Activated naive CD8-positive, alpha-beta T cell treated with anti-CD3 and anti-CD28 coated beads, Interleukin-2, amount 10 ng/mL, durations not matched to agents 7 days and 5 days (primary cell): ENCODE measurements at places on chromosomes 3 and 15. TPM values are rescaled to one million over a fixed set of nuclear protein-coding genes. Genes with fewer than 3 reads are reported as not detected.

GRCh38 chr3:125192190-125193035 lies 20.1 kb downstream of the SLC12A8 start:
- no peak overlapping the region for H3K27ac ChIP-seq
- peaks cover 7% of the 10 kb centered on the region for H3K4me1 ChIP-seq
- H3K27me3 ChIP-seq, result peaks cover 6% of the 10 kb centered on the region

DNA sequence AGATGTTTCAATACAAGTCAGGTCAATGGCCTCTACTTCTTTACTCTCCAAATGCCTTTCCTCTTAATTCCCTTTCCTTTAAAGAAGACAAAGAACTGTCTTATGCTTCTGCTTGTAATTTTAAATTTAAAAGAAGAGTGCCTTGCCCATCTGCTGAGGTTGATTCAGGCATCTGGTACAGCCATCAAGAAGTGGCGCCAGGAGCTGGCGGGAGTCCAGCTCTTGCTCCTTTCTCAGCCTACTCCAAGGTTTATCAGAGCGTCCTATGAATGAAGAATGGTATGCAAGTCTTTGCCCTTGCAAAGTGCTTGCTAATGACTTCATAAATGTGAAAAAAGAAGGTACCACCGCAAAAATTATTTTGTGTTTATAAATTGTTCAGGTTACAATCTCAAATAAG lies 294.6 kb upstream of the TGFBR2 start:
- H3K4me3 ChIP-seq, result no peak overlapping the region
- H3K27ac ChIP-seq, result no peak overlapping the region
- peaks cover 6% of the 10 kb centered on the region for H3K36me3 ChIP-seq
- no peak for DNase-seq
- H3K27me3 ChIP-seq, result no peaks in the 10 kb centered on the region

DNA sequence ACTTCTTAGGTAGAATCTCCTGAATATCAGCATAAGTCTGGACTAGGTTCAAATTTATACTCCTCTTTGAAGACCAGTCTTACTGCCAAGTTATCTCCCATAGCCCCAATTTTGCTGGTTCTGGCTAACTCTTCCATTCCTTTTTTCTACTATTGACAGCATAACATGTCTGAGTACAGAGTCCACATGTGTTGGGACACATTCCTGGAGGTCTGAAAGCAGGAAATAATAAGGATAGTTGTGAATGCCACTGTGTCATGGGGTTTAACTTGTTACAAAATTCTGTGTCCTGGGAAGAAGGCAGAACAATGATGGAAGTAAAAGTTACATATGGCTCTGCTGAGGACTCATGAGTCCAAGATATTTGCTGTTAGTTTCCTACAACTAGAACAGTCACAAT lies 57.4 kb upstream of the ZBTB20 start:
- DNase-seq, result no peak
- no peaks in the 10 kb centered on the region for H3K4me1 ChIP-seq
- no peak overlapping the region for H3K4me3 ChIP-seq
- no peaks in the 10 kb centered on the region for H3K27me3 ChIP-seq
- no peak overlapping the region for H3K27ac ChIP-seq
- no peaks in the 10 kb centered on the region for H3K36me3 ChIP-seq

GRCh38 chr15:59751552-59752413 lies 62.7 kb upstream of the BNIP2 start:
- H3K27ac ChIP-seq, result no peak overlapping the region
- H3K4me1 ChIP-seq, result peaks cover 9% of the 10 kb centered on the region
- H3K4me3 ChIP-seq, result no peak overlapping the region
- peaks cover 12% of the 10 kb centered on the region for H3K27me3 ChIP-seq
- no peaks in the 10 kb centered on the region for H3K36me3 ChIP-seq

DNA sequence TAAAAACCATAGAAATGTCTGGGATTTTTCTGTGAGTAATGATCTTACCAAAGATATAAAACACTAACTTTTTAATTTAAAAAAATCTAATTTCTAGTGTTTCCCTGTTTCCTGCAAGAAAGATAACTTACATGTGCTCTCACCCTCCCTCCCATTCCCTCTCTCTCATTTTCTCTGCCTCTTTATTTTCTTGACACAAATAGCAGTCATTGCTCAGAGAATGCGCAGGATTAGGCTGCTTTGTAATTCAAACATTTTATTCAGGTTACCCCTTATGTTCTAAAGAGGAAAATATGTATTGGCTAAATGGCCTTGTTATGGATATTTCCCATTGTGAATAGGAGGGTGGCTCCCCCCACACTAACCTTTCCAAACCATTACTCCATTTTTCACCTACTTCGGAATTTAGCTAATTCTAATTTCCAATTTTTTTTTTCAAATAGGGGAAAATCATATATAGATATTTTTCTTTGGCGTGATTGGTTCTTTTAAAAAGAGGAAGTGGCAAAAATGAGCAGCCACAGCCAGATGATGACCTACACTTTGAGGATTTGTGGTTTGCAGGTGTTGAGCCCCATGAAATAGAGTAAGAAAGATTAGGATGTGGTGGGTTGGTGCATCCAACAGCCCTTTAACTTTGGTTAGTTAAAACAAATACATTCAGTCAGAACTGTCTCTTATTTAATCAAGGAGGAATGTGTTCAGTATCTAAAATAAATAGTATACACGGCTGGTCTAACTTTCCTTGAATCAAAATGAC lies 554.4 kb downstream of the IGSF11 start:
- no peak for DNase-seq
- H3K27me3 ChIP-seq, result no peaks in the 10 kb centered on the region
- H3K4me3 ChIP-seq, result no peak overlapping the region
- no peaks in the 10 kb centered on the region for H3K36me3 ChIP-seq
- H3K27ac ChIP-seq, result no peak overlapping the region

- no peak overlapping the region for H3K27ac ChIP-seq
- peaks cover 10% of the 10 kb centered on the region for H3K4me1 ChIP-seq
- H3K27me3 ChIP-seq, result no peaks in the 10 kb centered on the region
- H3K4me3 ChIP-seq, result no peak overlapping the region
- peaks cover 5% of the 10 kb centered on the region for H3K36me3 ChIP-seq
- no peak for DNase-seq
These were observed 30.0 kb downstream of the SHQ1 start for GRCh38 chr3:72818092-72818773.

The UBA5 gene
- 43.3 TPM for total RNA-seq

The SSR3 gene
- total RNA-seq, result 113 TPM

The BCHE gene
- not detected for total RNA-seq

The PLA2G4F gene
- not detected for total RNA-seq

The C3orf20 gene
- 0.17 TPM for total RNA-seq
